Testis (tissue), 5 donors: ENCODE measurements at places on chromosomes 4 and X. TPM values are rescaled to one million over a fixed set of nuclear protein-coding genes. Genes with fewer than 3 reads are reported as not detected.
A peak's percentile ranks its signal among the peaks of the same experiment; 100 is the strongest.

- no peak for DNase-seq
These were observed 358.3 kb downstream of the MAGEB5 start for GRCh38 chrX:26574234-26574633.

DNA sequence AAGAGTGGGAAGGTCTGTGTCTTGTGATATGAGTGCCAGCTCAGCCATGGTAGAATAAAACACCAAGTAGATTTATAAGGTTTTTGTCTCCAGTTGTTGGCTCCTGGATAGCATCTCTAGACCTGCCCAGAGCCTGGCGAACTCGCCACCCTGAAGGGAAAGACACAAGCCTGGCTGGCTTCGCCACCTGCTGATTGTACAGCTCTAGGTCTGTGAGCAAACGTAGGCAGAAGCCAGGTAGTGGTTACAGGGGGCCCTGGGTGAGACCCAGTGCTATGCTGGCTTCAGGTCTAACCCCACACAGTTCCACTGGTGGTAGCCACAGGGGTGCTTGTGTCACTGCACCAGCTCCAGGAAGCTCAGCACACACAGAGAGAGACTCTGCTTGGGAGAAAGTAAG, 100.5 kb downstream of the BLTP1 start:
- DNase-seq: no peak

DNA sequence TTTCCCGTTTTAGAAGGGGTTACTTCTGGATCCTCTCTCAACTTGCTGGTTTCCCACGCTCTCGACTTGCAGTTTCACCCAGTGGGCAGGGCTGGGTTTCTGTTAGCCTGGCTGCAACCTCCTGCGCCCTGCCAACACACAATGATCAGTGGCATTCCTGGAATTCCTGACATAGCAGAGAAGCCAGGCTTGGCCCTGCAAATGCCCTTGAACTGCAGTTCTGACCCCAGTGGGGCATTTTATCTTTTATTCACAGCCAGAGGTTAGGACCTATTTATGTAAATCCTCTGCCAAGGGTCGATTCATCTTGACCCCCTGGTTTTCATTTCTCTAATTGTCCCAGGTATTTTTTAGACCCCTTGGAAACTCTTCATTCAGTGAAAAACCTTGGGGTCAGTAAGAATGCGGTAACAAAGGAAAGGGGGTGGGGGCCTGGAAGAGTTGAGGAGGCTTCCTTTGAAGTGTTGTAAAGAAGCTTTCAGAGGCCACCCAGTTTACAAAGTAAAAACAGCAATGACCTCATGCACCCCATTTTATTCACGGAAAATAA, 217.6 kb downstream of the ZNF674 start:
- DNase-seq: peak; percentile 32

- DNase-seq: no peak
These were observed 3.1 kb downstream of the BMP2K start for GRCh38 chr4:78779280-78779679.

DNA sequence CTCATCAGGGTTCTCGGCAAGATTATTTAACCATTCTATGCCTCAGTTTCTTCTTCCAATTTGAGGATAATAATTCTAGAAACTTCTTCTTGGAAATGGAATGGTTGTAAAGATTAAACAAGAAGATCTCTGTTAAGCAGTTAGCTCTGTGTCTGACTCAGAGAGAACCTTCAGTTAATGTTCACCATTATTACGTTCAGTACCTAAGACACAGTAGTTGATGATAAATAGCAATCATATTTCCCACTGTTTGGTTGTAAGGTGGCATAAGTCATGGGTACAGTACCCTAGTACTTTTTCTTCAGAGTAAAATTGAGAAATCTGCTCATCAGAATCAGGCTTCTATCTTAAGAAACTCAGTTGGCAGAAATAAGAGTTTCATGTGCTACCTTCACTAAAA, 366.5 kb upstream of the BOD1L1 start:
- DNase-seq: no peak

The SH3RF1 gene
- polyA plus RNA-seq: 15.1 TPM

DNA sequence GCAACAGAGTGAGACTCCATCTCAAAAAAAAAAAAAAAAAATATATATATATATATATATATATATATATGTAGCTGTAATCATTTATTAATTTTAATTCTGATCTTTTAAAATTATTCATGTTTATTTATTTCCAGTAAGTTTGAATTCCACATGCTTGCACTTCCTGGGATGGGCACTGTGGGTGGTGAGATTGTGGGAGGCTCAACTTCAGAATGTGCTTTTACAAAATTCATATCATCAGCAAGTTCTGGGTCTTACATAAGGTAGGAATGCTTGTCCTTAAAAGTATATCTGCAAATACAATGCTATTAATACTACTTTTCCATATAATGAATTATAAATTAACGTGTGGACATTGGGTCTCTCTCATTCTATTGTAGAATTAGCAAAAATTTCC, 156.5 kb downstream of the EMCN start:
- no peak for DNase-seq

GRCh38 chrX:110276778-110277177, 41.1 kb downstream of the AMMECR1 start:
- DNase-seq: no peak

DNA sequence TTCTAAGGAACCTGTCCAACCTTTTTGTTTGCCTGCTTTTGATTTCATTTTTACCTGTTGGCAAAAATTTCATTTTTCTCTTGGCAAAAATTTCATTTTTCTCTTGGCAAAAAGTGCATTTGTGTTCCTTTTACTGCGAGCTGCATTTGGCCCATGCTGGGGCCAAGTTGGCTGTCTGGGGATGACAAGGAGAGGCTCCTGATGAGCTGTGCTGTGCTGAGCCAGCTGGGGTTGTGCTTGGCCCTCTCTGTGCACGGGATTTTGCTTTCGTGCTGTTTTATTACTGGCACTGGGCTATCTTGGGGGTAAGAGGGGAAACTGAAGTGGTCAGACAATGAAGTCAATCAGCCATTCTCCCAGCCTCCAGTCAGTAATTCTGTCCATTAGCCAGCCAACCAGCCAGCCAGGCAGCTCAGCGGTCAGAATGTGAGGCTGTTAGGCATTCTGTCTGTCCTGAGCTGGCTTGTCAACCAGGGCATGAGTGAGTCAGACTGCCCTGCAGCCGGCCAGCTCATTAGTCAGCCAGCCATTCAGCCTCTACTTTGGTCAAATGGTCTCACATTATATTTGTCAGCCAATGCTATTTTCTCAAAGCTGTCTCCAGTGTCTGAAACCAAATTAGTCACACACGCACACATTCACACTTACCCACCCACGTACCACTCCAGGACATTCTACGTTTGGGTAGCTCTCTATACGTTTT, 56.9 kb upstream of the PRPS1 start:
- DNase-seq: no peak

DNA sequence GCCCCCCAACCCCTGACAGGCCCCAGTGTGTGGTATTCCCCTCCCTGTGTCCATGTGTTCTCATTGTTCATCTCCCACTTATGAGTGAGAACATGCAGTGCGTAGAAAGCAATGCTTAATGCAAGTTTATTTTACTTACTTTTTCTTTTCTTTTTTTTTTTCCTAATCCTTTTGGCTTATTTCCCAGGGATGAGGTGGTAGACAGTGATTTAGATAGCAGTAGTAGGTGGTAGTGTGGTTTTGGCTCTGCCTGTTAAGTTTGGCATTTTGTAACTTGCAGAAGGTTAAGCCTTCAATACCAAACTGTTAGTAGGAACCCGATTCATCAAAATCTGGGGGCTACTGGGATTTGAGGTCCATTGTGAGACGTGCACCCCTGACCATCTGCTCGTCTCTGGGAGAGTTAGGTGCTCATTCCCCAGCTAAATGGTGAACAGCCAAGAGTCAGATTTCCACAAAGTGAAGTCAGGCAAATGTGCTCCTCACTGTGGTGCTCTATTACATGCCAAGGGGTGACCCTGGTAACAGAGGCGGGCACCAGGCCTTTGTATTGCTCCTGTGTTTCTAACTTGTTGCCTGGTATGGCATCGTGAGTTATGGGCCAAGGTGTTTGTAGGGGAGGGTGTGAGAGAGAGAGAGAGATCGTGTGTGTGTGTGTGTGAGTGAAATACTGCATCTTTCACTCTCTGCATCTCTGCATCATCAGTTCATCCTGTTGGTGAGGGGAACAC, 70.3 kb downstream of the PHOX2B start:
- DNase-seq: no peak

The RBMXL3 gene
- polyA plus RNA-seq: 4.3 TPM

The MAGIX gene
- polyA plus RNA-seq: 0.90 TPM

The AP1S2 gene
- 60.8 TPM for polyA plus RNA-seq

DNA sequence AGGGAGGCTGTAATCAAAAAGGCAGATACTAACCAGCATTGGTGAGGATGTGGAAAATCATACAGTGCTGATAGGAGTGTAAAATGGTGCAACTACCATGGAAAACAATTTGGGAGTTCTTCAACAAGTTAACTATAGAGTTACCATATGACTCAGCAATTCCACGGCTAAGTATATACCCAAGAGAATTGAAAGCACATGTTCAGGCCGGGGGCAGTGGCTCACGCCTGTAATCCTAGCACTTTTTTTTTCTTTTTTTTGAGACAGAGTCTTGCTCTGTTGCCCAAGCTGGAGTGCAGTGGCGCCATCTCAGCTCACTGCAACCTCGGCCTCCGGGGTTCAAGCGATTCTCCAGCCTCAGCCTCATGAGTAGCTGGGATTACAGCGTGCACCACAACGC, 15.0 kb upstream of the CD99L2 start:
- no peak for DNase-seq

DNA sequence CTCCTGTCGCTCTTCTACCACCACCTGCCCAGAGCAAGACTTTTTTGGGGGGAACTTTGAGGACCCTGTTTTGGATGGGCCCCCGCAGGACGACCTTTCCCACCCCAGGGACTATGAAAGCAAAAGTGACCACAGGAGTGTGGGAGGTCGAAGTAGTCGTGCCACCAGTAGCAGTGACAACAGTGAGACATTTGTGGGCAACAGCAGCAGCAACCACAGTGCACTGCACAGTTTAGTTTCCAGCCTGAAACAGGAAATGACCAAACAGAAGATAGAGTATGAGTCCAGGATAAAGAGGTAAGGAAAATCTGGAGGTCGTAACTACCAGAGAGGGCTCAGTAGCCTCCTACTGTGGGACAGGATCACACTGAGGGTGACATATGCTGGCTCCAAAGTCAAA, 364.5 kb downstream of the MAPK10 start:
- no peak for DNase-seq

- DNase-seq: no peak
These were observed 301.9 kb upstream of the PRPS2 start for GRCh38 chrX:12489341-12489740.

- no peak for DNase-seq
These were observed 20.6 kb downstream of the NKX1-1 start for GRCh38 chr4:1385373-1386340.

The SNX25 gene
- 20.2 TPM for polyA plus RNA-seq

DNA sequence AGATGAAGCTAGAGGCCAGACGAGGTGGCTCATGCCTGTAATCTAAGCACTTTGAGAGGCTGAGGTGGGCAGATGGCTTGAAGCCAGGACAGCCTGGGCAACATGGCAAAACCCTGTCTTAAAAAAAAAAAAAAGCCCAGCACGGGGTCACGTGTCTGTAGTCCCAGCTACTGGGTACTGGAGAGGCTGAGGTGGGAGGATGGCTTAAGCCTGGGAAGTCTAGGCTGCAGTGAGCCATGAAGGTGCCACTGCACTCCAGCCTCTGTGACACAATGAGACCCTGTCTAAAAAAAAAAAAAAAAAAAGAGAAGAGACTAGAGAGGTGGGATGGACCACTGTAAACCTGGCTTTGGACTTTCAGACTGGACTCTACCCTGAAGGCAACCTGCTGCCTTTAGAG, 10.7 kb upstream of the LRBA start:
- DNase-seq: no peak

The DNAAF6 gene
- polyA plus RNA-seq: 16.1 TPM

The RTL3 gene
- 0.49 TPM for polyA plus RNA-seq

The USP17L12 gene
- polyA plus RNA-seq: not detected

DNA sequence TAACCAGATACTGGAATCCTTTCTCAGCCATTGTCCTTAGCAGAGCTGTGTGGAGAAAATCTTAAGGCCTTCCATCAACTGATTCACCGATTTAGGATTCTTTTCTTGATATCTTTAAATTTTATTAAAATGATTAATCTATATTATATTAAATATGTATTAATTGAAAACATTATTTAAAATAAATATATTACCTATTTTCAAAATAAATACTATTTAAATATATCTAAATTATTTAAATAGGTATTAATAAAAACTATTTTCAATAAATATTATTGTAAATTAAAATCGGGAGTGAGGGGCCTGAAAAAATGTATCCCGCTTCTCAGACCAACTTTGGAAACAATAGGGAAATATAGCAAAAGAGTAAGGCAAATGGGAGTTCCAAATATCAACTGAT, 94.0 kb upstream of the HPF1 start:
- no peak for DNase-seq

DNA sequence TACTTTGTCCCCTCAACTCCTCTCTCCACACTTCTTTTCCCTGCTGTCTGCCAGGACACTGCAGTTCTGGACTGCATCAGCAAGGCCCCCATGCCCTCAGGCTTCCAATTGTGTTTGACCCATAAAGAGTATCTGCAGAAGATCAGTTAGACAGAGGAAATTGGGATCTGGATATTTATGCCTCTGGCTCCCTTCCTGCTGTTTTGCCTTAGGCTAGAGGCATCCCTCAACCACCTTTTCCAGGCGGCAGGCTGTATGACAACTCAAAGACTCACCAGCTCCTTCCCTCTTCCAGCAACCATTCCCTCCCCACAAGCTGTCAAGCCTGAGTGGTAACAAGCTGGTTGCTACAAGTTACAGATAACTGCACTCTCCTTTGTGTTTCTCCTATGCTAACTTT, 66.4 kb upstream of the NDP start:
- DNase-seq: no peak

DNA sequence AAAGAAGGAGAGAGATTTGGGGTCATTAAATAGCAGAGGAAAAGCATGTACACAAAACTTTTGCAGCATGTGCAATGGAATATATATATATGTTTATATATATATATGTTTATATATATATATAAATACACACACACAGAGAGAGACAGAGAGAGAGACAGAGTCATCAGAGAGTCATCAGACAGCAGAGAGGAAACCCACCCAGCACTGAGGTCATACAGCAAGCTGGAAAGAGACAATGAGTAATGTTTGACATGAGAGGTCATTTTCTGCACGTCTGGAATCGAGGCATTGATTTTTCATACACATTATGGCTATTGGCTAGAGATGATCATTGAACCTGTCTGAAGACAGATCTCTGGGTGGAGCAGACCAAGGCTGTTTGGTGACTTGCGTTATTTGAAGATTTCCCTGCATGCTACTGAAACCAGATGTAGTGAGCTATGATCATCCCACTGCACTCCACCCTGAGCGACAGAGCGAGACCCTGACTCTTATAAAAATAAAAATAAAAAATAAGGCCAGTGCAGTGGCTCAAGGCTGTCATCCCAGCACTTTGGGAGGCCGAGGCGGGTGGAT, 48.8 kb upstream of the SHOX start:
- DNase-seq: no peak

The MAGEB10 gene
- polyA plus RNA-seq: 5.7 TPM

DNA sequence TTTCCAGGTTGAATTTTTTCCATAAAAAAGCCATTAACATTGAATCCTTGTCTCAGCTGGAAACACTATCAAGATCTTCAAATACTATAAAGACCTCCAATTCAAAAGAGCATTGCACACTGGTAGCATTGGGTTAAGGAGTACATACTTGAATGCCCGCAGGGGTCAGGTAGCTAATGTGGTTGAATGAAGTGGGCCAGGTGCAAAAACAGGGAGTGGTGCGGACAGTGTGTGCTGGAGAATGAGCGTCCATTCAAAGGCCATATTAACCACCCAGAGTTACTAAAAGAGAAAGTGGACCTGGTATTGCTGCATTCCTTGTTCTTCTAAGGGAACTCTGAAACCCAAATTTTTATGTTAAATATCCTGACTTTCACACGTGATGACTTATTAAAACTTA, 91.6 kb downstream of the NYX start:
- DNase-seq: no peak

- no peak for DNase-seq
These were observed 21.8 kb downstream of the SH3TC1 start for GRCh38 chr4:8220661-8221450.
